ENCODE measurements at places on chromosomes 3 and 15.

DNA sequence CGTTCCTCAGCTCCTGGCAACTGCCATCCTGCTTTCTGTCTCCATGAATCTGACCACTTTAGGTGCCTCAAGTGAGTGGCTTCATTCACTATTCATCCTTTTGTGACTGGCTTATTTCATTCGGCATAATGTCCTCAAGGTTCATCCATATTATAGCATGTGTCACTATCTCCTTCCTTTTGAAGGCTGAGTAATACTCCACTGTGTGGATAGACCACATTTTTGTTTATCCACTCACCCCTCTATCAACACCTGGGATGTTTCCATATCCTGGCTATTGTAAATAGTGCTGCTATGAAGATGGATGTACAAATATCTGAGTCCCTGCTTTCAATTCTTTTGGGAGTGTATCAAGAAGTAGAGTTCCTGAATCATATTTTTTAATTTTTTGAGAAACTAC is 98.8 kb downstream of the ADAMTS17 start:
- DNase-seq: no peak

GRCh38 chr3:8759038-8759707 is 10.2 kb downstream of the OXTR start:
- no peak for DNase-seq

GRCh38 chr3:16328124-16328523 is 63.1 kb downstream of the OXNAD1 start:
- DNase-seq: no peak

- no peak for DNase-seq
Observed at GRCh38 chr15:48653913-48654670, 8.6 kb upstream of the FBN1 start.

DNA sequence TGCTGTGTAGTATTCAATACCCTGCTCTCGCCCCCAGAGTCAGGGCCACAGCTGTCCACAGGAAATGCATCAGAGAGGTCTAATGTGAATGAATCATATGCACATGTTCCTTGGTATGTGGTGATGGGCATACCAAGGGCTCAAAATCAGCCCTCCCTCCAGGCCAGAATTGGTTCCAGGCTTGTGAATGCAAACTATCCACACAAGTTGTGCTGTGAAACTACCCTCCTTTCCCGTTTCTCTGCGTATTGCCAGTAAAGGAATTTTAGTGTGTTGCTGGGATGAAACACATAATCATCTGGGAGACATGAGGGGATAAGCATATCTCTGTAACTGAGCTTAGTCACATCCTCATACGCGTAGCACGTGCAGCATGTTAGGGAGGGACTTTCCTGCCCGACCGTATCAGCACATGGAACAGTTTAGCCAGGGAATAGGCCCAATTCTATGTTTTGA is 9.2 kb upstream of the MME start:
- DNase-seq: no peak

- DNase-seq: no peak
Observed at GRCh38 chr15:25242957-25243799, 195.6 kb downstream of the UBE3A start.

DNA sequence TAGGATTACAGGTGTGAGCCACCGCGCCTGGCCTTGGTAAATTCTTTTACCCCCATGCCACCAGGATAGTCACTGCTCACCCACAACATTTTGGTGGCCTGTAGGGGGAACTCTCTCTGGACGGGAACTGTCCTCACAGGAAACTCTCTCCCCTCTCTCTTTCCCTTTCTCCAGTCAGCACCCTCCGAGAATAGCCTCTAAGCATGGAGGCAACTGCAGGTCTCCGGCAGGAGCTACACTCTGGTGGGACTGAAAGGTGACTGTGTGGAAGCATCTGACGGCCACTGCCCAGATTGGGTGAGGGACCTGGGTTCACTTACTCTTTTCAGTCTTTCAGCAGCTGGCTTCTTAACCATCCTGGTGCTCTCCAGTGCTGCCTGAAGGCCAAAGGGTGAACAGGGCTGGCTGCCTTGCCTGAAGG is 21.3 kb downstream of the TRANK1 start:
- DNase-seq: no peak

GRCh38 chr3:13020159-13020750 is 53.0 kb downstream of the IQSEC1 start:
- DNase-seq: no peak

DNA sequence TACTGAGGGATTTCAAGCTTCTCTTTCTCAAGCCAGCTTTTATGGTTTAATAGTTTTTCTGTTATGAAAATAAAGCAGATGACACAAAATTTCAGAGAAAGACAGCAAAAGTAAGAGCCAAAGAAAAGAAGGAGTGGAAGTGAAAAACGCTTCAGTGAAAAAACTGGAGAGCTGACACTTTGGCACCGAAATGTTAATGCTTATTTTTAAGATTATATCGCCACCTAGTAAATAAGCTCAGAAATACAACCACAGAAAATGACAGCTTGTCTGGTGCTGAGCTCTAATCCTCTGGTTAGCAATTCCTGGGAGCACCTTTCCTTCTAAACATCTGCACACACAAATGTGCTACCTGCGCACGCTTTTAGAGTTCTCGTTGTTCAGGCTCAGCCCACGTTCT is 101.6 kb downstream of the ZPLD1 start:
- no peak for DNase-seq

- no peak for DNase-seq
Observed at GRCh38 chr3:20056725-20057611, 16.7 kb downstream of the KAT2B start.

DNA sequence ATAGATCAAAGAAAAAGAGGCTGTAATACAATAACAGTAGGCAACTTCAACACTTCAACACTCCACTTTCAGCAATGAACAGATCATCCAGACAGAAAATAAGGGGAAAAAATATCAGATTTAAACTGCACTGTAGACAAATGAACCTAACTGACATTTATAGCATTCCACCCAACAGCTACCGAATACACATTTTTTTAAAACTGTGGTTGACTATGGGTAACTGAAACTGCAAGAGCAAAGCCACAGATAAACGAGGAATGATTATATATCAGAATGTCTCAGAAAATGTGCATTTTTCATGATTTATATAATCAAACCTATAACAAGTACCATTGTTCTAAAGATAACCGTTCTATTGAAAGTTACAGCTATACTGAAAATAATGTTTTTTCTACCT is 514.9 kb upstream of the DPPA4 start:
- no peak for DNase-seq

DNA sequence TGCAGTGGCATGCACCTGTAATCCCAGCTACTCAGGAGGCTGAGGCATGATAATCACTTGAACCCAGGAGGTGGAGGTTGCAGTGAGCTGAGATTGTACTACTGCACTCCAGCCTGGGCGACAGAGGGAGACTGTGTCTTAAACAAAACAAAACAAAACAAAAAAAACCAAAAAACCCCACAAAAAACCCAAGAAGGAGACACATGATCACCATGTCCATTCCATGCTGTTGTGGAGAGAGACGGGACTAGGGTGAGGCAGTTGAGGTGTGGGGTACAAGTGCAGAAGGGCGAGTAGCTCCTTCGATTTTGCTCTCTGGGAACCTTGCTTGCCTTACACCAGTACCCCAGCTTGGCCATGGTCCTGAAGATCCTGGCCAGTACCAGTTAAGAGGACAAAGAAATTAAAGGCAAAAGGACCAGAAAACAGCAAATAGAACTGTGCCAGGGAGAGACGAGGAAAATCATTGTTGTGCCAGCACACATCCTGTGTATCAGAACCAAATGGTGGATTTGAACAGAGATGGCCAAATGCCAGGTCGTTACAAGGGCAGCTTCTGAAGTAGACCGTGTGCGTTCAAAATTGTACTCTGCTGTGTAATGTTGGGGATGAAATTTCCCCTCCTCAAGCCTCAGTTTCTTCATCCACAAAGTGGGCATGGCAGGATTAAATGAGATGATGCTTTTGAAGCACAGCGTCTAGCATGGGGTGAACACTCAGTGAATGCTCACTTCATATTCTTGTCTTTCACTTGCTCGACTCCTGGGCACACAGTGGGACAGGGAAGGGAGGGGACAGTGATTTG is 42.9 kb upstream of the CTSH start:
- DNase-seq: no peak

DNA sequence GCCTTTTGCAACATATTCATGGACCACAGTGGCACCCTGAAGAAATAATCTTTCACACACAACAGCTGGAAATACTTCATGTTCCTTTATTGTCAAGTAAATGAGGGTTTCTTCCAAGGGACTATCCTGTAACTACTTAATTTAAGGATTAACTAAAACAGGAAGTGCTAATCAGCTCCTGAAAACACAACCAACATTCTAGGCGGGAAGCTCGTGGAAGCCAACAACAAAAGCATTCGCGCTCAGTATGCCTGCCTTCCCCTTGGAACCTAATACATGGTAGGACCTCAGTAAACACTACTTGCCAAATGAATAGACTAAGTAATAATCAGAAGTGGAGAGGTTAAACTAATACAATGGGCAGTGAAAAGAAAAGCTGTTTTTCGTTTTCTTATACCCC is 300.9 kb downstream of the RORA start:
- no peak for DNase-seq

DNA sequence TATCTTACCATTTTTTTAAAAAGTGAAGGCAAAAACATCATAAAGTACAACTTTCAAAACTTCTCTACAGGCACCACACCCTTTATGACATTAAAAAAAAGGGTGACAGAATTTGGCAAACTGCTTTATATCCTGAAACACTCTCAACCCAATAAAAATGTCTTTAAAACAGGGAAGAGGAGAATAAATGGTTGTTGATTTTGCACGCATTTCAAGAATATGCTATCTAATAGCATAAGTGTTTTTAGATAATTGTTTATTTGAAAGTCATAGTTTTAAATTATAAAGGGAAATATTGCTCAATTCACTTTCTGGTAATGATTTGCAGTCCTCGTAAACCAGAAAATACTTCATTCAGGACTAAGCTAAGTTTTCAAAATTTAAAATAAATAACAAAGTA is 1.7 kb upstream of the PCOLCE2 start:
- DNase-seq: no peak

- DNase-seq: no peak
Observed at GRCh38 chr15:87944691-87945090, 311.8 kb downstream of the NTRK3 start.

GRCh38 chr3:83514130-83514914 is 1444.5 kb upstream of the CADM2 start:
- DNase-seq: no peak

- no peak for DNase-seq
Observed at GRCh38 chr3:9280451-9281219, 31.2 kb upstream of the SRGAP3 start.

DNA sequence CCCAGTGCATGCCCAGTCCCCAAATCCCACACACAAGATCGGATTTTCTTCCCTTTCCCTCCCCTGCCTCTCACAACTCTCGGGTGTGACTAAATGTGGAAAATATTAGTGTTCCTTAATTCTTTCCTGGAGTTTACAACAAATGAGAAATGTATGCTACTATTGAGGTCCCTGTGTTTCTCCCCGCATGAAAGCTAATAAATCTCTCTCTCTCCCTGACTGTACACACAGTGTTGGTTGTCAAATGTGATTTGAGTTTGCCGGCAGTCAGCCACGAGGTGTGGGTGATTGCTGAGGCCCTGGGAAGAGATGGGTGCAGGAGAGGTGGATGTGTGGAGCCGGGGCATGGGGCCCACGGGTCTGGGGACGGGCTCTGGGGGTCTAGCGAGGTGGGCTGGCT is 161.4 kb upstream of the IQSEC1 start:
- DNase-seq: no peak

DNA sequence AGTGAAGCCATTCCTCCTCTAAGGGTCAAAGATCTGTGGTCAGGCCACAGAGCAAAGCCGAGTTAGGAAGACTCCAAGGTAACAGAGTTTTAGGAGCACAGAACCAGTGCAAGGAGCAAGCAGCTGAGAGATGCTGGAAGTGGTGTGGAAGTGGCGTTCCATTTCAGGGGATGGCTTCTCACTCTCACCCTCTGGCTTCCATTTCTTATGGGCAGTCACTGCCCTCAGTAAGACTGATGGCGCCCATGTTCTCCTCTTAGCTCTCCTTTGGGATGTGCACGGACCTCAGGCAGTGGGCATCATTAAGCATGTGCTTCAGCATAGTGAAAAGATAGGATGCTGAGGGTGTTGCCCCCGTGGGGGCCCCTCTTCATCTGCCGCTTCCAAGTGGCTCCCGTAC is 90.3 kb downstream of the ASB7 start:
- no peak for DNase-seq

- no peak for DNase-seq
Observed at GRCh38 chr3:190912736-190913135, 50.2 kb upstream of the GMNC start.

DNA sequence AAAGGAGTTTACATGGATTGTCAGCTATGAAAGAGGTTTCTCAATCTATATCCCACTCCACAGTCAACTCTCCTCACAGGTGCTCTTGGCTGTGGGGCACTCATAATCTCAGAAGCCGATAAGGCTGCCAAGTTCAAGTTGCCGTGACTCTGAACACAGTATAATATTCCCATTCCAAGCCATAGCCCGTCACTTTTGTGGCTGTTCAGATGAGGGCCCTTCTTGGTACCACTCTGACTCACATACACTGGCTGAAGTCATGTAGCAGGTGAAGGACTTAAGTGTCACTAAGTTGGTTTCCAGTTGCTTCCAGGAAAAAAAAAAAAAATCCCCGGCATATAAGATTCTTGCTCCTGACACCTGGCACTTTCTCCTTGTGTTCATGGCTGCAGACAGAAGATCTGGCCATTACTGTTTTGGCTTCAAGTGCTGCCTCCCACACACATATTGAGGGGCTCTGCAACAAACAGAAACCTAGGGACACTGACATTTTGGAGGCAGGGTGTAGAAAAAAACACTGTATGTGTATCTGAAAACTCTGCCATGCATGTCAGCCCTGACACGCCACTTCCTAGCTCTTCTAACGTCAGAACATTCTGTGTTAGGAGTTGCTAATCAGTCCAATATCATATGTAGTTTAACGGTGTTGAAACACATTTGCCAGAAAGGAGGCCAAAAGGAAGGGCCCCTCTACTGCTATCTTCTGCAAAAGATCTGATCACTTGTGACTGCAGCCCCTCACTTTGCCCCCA is 170.2 kb upstream of the ICE2 start:
- DNase-seq: no peak

DNA sequence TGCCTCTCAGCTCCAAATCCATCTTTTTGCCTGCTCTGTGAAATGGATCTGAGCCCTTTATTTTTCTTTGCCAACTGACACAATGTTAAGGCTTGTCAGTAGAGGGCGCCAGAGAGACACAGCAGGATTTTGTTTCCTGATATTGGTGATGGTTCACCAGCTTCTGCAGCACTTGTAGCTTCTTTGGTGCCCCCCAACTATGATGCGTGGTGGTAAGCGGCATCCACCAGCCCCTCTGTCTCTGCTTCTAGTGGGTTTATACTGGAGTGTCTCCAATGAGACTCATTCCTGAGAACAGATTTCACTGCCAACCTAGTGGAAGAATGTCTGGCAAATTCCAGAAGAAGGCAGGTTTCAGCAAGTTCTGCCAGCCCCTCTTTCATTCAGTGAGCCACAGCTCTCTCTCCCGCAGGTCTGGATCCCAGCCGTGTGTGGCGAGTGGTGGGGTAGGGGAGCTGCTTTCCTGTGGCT is 471.9 kb upstream of the FRG2C start:
- peak; percentile 7 for DNase-seq

- DNase-seq: no peak
Observed at GRCh38 chr3:97940034-97940433, 32.2 kb downstream of the RIOX2 start.

GRCh38 chr15:63041974-63042876 is at the start of gene TPM1:
Gene TPM1, plus strand, starts transcription at chr15:63042747. Its CDS starts 83 bp downstream, at chr15:63042830.
- DNase-seq: peak; percentile 18

GRCh38 chr3:104564045-104564643 is 802.6 kb upstream of the ALCAM start:
- DNase-seq: no peak

All from nucleus accumbens (tissue), 56 donors.